HuH-7 (cell line): ENCODE measurements at places on chromosomes 1 and 21.

GRCh38 chr1:185917646-185918045 lies 183.5 kb downstream of the HMCN1 start:
- peak; percentile 6 for DNase-seq

- no peak for DNase-seq
Measured at GRCh38 chr21:35086357-35086756, 37.3 kb upstream of the RUNX1 start.

- no peak for DNase-seq
Measured at GRCh38 chr1:36178471-36179219, 22.7 kb downstream of the MAP7D1 start.

DNA sequence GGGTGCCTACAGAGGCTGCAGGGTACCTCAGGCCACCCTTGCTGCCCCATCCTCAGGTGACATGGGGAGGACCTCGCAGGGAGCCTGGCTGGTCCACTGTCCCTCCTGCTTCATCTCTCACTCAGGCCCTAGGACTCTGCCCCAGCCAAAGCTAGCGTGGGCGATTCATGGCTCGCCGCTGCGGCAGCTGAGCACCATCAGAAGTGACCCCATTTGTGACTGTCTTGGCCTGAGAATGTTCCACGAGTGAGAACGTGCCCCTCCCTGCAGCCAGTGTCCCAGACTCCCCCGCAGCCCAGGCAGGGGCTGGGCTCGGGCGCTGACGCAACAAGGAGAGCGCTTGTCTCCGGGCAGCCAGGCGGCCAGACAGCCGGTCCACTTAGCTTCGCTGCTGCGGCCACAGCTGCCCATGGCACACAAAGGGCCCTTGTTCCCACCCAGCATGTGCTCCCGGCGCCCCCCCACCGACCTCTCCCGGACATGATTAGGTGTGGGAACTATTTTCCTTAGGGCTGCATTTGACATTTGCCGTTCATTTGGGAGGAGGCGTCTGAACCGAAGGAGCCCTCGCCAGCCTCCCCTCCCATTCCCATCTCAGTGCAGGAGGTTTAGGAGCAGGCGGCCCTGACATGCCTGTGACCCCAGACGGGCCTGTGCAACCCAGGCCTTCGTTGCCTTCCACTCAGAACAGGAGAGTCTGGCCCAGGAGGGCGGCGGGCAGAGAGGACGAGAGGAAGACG lies 19.3 kb upstream of the POFUT2 start:
- DNase-seq: no peak

GRCh38 chr1:171550050-171550449 lies 64.7 kb downstream of the PRRC2C start:
- no peak for DNase-seq

- DNase-seq: no peak
Measured at GRCh38 chr1:97942161-97943123, 21.6 kb upstream of the DPYD start.

DNA sequence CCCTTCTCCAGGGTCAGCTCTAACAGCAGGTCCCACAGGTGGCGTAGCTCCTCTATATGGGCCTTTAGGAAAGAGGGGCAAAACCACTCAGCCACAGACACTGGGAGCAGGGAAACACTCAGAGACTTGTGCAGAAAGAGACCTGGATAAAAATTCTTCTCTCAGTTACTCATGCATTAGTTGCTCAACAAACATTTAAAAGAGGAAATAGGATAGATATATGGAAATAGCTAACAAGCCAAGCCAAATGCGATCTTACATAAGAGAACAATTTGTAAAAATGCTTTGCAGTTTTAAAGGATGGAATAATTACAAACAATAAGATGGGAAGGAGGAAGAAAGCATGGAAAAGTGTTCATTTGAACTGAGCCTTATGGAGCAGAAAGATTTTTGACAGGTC lies 4.9 kb downstream of the SPTA1 start:
- DNase-seq: no peak
